ENCODE measurements at places on chromosomes 11 and 22.

DNA sequence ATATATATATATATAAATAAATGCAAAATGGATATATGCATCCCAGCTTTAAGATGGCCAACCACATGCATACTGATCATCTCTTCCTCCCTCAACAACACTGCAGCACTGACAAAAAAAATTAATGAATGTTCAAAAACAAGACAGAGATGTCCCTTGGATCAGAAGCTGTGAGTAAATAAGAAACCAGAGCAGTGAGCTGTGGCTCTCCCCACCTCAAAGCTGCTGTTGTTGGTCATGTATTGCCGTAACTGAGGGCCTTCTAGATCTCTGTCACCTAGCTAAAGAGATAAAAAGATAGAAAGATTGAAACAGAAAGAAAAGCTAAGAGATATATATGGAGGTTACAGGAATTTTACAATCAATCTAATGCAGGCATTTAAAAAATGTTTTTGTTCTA is 15.5 kb upstream of the TMEM135 start:
- DNase-seq: no peak

GRCh38 chr11:68120273-68121066 is 718 bp downstream of the CHKA start:
- no peak for DNase-seq

DNA sequence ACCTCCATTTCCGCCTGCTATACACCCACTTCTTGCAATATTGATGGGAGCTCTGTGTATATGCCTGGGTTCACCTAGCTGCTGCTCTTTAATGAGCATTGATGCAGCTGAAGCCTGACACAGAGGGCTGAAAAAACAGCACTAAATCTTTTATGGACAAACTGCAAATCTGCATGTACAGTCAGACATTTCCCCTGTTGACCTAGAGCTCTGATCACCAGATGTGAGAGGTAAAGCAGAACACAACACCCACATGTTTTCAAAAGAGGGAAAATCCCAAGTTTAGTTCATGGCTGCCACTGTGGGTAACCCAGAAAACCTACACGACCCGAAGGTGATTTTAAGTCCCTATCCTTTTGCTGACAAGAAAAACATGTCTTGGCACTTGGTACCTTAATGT is 303.0 kb upstream of the PITPNB start:
- no peak for DNase-seq

DNA sequence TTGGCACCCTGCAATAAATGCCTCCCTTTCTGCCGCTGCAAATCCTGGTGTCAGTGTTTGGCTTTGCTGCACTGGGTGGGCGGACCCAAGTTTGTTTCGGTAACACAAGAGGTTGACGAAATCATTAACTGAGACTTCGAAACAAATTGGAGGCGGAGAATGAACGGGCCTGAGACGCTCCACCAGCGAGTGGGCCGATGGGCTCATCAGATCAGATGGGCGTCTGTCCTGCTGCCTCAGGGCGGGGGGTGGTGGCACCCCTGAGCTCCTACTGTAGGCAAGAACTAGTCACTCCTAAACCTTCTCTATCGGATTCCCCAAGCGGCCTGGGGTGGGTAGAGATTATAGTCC is 918 bp upstream of the CAPN5 start:
- DNase-seq: no peak

GRCh38 chr11:74070723-74071492 is 62.0 kb upstream of the UCP3 start:
- no peak for DNase-seq

DNA sequence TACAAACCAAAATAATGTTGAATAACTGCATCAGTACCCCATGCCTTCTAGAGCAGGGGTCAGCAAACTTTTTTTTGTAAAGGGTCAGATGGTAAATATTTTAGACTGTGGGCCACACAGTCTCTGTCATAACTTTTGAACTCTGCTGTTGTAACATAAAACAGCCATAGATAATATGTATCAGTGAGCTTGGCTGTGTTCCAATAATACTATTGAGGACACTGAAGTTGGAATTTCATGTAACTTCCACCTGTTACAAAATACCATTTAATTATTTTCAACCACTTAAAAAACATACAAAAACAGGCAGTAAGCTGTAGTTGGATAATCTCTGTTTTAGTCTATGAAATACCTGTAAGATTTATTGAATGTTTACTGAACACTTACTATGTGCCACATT is 55.2 kb downstream of the PICALM start:
- DNase-seq: no peak

DNA sequence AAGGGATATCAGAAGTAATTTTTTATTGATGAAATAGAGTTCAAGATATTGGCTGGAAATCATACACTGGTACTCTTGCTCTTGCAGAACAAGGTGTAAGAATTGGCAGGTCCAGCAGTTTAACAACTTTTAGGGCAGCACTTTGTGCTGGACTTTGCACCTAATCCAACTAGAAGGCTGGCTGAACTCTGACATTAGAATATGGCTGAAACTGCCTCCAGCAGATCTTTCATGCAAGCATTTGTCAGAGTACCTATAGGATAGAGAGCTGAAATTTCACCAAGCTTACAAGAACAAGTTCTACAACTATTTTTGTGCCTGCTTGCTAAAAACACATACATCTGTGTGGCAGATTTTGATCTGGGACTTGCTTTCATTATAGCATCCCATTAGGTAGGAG is 17.2 kb downstream of the HPS5 start:
- no peak for DNase-seq

DNA sequence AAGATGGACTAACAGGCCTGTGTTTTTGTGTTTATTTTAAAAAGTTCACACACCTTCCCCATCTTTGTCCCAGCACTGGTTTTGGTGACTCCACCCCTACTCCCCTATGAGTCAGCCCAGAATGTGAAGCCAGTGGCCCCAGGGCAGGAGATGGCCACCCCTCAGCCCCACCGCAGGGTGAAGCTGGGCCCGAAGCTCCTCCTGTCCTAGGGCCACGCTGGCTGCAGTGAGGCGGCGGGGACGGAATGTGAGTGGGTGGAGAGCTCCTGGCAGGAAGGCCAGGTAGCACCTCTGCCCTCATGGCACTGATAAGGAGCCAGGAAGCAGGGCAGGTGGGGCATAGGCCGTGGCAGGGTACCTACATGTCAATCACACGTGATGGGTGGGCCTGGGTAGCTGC is 39.9 kb downstream of the SGSM3 start:
- DNase-seq: no peak

DNA sequence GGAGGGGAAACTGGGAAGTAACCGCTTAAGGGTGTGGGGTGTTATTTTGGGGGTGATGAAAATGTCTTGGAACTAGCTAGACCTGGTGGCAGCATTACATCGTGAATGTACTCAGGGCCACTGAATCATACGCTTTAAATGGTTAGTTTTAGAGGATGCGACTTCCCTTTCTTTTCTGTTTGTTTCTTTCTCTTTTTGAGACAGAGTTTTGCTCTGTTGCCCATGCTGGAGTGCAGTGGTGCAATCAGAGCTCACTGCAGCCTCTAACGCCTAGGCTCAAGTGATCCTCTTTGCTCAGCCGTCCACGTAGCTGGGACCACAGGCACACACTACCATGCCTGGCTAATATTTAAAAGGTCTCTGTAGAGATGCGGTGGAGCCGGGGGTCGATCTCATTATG is 5.6 kb upstream of the MIAT start:
- no peak for DNase-seq

DNA sequence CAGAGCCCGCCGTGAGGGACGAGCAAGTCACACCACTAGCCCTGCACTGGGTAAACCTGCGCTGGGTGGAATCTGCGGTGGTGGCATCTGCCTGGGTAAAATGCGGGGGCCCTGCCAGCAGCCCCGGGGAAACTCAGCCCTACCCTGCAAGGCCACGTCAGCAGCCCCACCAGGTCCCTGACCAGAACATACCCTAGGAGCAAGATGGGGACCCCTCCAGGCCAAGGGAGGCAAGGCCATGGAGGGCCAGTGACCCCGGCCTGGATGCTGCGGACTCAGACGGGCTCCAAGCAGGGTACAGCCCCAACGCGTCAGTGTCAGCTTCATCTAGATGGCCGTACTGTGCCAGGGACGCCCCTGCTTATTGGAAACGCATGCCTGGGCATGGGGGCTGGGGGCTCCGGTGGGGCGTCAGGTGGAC is 26.3 kb downstream of the TOLLIP start:
- no peak for DNase-seq

- DNase-seq: no peak
Measured at GRCh38 chr22:42773167-42773566, 52.5 kb upstream of the A4GALT start.

DNA sequence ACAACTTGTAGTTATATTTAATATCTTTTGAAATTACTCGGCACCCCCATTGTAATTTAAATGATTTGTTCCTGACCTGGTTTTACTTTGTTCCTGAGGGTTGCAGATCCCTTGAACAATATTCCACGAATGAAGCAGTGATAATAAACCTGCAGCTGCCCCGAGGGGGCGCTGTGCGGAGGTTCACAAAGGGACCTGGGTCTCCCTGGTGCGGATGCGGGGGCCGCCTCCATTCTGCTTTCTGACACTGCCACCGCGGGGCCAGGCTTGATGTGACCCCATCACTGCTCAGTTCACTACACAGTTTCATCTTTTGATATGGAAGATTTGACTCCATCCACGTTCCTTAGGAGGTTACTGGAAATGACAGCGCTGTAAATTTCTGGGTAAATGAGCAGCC is 62.9 kb upstream of the PRODH start:
- DNase-seq: no peak

DNA sequence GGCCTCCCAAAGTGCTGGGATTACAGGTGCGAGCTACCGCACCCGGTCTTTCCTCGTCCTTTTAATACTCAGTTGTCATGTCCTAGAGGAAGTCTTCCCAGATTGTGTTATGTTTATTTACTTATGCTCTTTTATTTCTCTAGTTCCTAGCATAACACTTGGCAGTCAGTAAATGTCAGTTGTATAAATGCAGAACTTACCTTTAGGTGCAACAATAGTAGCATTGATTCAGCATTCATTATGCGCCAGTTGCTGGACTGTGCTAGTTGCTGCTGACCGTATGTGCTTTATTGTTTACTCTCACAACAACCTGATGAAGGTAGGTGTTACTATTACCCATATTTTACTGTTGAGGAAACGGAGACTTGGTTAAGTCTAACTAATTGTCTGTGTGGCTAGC is 20.8 kb downstream of the QSER1 start:
- no peak for DNase-seq

DNA sequence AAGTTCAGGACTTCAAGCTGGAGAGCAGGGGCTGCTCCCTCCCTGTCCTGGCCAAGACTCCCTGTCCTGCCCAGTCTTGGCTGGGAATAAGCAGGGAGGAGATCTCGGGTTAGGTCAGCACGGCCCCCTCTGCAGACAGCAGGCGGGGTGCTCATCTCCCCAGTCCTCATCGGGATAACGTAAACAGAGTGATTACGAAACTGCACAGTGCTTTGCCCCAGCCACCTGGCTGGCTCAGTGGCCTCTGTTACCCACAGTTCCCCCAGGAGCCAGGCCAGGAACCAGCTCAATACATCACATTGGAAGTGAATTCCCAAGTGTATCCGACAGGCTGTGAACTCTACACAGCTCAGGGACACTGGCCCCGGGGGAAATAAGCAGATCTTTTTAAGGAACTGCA is 42.7 kb upstream of the KCNJ11 start:
- DNase-seq: no peak

DNA sequence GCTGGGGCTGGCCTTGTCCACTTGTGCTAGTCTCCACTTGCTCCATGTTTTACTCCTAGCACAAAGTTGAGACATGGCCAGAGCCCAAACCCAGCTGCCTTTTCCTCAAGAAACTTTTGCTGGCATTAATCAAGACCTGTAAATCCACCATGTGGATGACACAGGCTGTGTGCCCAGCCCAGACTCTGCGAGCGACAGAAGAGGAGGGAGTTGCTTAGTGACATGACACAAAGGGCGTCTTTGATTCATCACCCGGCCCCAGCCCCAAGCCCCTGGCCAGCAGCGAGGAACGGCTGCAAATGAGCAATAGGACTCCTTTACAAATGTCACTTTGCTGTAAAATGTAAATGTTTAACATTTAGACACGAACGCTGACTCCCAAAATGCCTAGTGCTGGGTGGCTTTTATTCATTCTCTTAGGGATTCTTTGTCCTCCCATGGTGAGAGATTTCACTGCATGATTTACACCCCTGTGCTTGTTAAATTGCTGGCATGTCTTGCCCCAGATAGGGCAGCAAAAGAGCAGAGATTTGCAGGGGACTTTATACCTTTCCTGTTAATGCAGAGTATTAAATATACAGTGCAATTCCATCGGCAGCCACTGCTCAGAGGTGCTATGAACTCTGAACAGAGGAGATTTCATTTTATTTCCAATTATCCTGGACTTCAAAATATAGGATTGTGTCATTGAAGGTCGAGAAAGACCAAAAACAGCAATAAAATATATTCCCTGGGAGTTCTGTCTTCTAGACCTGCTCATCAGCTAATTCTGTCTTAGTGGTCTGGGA is 263.6 kb upstream of the NCAM1 start:
- no peak for DNase-seq

GRCh38 chr22:50714150-50714549 is 23.9 kb upstream of the ACR start:
- no peak for DNase-seq

GRCh38 chr11:69539416-69540117 is 58.1 kb downstream of the LINC01488 start:
- DNase-seq: no peak

DNA sequence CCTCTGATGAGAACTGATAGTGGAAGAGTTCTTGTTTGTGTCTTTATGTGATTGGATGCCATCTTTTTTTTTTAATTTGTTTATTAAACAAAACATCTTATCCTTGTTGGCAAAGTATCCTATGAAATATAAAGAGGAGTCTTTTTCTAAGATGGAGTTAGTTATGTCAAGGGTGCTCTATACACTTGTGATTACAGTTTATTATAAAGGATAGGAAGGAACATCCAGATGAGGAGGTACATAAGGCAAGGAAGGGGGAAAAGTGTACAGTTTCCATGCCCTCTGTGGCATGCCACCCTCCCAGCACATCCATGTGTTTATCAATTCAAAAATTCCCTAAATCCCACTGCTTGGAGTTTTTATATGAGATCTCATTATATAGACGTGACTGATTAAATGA is 7.4 kb upstream of the RBMXL2 start:
- no peak for DNase-seq

DNA sequence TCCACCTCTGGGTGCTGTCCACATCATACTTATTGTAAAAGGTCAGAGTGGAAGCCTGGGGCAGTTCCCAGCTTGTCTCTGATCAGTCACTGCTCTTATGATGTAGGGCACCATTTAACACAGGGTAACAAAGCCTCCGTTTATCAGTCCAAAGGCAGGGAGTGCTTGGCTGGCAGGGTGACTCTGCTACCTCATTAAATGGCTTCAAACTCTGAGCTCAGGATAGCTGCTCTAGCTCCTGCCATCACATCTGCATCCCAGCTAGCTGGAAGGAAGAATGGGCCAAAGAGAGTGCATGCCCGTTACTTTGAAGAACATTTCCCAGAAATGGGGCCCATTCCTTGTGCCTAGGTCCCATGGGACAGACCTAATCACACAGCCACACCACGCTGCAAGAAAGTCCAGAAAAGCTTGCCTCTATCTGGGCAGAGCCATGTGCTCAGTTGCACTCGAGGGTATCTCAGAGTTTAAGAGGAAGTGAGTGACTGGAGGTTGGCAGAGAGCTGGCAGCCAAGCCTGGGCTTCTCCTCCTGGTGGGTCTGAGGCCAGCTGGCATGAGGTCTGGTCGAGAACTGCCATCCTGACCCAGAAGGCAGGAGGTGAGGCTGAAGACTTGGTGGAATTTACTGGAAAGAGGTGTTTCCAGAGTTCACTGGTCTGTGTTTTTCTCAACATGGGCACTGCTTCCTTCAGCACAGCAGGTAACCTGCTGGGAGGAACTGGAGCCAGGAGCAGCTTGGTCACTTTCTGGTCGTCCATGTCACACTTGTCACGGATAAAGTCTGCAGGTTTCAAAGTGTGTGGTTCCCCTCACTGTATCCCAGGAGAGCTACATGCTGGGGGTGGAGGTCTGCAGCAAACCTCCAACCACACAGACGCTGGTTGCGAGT is 935.7 kb downstream of the BRD1 start:
- no peak for DNase-seq
